Activated T-helper 1 cell treated with anti-CD3 and anti-CD28 coated beads, Interleukin-2, amount 50 U/mL, for 16 hours (primary cell): ENCODE measurements at places on chromosomes 7 and 10.
A peak's percentile ranks its signal among the peaks of the same experiment; 100 is the strongest.

GRCh38 chr7:29518616-29519015 is 45.0 kb upstream of the PRR15 start:
- no peak for DNase-seq

GRCh38 chr7:25877802-25878789 is 273.9 kb upstream of the NFE2L3 start:
- no peak for DNase-seq

DNA sequence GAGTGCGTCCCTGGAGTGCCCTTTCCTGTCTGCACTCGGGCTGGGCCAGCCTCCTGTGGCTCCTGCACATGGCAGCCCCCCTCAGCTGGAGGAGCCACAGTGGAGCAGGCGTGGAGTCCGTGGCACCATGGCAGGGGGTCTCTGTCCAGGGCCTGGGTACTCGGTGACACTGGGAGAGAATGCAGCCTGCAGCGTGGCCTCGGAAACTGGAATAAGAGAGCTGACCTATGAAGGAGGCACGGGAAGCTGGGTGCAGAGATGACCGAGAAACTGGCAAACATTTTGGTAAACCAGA is 25.8 kb upstream of the WDFY4 start:
- no peak for DNase-seq

DNA sequence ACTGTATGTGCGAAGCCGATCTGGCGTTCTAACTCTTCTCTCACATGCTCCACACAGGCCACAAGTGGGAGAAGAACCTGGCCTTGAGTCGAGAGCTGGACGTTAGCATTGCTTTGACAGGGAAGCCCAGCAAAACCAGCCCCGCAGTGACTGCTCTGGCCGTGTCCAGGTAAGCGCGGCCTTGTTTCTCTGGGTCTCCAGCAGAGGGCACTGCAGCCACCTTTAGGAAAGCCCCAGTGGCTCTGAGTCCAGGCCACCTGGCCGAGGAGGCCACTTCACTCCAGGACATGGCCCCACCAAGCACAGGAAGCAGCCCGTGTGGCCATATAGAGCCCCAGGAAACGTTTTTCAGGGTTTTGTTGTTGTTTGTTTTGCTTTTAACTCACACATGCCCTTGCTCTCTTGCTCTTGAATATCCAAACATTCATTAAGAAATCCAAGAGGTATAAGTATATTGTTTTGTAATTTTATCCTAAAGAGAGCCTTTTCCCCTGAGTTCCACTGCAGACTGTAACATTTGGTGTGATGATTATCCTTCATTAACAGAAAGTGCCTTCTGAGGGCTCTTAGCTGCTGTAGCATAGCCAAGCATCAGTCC is 41.8 kb upstream of the LRRC18 start:
- DNase-seq: no peak

DNA sequence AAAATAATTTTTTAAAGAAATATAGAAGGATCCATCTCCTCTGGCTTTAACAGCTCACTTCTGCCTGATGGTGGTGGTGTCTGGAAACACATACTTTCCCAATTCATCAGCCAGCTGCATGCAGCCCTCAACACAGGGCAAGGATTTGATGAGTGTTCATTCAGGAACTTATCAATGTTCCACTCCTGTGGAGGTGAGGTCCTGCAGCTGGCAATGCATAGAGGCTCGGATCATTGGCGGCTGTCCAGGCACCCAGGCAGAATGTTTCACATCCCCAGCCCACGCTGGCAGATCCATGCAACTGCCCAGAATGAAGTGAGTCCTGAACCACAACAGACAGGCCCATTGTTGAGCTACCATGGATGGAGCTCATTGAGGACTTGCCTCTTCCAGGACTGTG is 55.2 kb upstream of the KCNMA1 start:
- no peak for DNase-seq

DNA sequence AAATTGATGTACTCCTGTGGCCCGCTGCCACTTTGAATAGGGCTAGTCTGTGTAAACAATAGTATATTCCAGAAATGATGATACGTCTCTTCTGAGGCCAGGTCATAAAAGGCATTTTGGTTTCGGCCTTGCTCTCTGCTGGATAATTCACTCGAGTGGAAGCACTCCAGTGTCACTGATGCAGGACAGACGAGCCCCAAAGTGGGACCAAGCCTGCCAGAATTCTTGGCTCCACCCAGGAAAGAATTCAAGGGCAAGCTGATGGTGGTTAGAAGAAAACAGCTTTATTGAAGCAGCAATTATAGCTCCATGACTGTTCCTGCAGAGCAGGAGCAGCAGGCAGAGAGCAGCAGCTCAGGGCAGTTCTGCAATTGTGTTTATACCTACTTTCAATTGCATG is 717.6 kb downstream of the GRM8 start:
- DNase-seq: no peak

- no peak for DNase-seq
Measured at GRCh38 chr10:61047788-61048560, 104.0 kb upstream of the RHOBTB1 start.

- no peak for DNase-seq
Measured at GRCh38 chr7:44808914-44809393, 12.5 kb downstream of the PPIA start.

- DNase-seq: no peak
Measured at GRCh38 chr7:80136261-80137055, 1.8 kb downstream of the GNAI1 start.

DNA sequence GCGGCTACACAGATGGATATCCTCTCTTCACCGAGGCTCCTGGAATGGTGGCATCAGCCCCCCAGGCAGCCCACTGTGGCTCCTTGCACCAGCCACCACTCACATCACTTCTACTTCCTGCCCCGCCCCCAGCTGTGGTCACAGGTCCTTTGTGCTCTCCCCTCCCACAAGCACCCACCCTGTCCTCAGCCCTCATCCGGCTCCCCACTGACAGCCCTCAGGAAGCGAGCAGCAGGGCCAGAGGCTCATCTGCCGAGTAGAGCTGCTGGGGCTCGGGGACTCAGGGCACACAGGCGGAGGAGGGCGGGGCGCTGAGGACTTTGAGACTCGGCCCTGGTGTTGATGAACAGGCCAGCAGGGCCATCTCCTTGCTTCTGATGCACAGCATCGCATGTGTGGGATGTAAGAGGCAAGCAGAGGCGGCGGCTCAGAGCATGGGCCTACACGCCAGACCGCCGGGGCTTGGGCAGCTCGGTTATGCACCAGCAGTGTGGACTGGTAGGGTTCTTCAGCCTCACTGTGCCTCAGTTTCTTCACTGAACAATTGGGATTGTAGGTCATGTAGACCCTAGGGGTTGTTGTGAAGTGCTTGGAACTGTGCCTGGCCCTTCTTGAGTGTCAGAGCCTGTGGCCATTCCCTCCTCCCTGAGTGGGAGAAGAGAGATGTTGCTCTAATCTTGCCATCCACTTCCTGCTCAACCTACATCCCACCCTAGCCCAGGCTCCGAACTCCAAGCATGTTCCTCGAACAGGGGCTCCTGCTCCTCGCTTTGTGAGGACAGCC is at the start of gene PRF1:
TSS of gene PRF1 (minus strand) at position 77 of the 784 bp plus-strand sequence. CDS start 1,839 bp downstream, outside the sequence.
- peak; percentile 65 for DNase-seq

GRCh38 chr7:37690206-37690605 is 6.6 kb downstream of the GPR141 start:
- DNase-seq: no peak

DNA sequence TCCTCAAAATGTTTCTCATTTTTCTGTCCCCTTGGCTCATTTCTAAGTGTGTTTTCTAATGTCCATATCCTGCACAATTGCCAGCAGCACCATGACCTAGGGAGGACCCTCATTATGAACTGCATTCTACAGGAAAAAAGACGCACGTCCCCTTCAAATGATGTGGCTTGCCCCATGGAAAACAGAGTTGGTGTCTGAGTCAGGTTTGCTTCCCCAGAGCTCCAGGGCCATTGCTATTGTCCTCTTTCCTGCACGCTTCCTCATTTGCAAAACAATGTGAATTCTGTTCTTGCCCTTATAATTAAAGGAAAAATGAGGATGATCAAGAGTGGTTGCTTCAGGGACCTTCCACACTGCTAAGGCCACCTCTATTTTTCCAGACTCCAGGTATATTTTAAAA is 14.7 kb upstream of the ASB4 start:
- no peak for DNase-seq

DNA sequence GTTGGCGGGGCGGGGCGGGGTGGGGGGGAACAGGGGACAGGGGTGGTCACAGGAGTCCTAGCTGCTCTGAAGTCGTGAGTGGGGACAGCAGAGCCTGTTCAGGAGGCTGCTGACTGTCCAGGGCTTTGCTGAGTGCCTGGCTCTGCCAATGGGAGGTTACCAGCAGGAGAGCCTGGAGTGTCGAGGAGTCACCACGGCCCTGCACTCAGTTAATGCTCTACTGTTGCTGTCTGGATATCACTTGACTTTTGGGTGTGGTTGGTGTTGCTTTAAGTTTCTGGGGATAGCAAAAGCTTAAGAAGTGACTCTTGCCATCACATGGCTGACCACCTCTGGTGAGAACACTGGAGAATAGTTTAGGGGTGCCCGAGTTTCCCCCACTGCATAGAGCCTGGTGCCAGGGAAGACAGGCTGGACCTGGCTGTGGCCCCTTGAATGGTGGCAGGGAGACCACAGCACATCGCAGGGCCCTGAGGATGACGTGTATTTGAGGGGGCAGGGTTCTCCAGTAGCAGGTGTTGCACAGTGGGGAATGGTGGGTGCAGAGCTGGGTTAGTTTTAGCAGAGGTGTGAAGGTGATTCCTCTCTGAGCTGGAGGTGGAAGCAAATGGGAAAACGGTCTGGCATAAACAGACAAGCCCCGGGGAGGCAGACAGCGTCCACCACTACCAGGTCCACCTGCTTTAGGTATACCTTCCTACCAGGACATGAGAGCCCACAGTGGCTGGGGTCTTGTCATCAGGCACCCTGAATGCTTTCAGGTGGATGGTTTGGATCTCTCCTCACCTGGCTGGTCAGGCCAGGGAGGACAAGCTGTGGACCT is 54.2 kb upstream of the CAMK2B start:
- DNase-seq: no peak

- no peak for DNase-seq
Measured at GRCh38 chr10:95260909-95261552, 29.8 kb downstream of the PDLIM1 start.

GRCh38 chr7:92547579-92547978 is 19.0 kb downstream of the RBM48 start:
- no peak for DNase-seq

GRCh38 chr10:121754666-121755065 is 156.4 kb upstream of the FGFR2 start:
- DNase-seq: no peak

- DNase-seq: no peak
Measured at GRCh38 chr10:47099474-47099873, 188.2 kb downstream of the PTPN20 start.

DNA sequence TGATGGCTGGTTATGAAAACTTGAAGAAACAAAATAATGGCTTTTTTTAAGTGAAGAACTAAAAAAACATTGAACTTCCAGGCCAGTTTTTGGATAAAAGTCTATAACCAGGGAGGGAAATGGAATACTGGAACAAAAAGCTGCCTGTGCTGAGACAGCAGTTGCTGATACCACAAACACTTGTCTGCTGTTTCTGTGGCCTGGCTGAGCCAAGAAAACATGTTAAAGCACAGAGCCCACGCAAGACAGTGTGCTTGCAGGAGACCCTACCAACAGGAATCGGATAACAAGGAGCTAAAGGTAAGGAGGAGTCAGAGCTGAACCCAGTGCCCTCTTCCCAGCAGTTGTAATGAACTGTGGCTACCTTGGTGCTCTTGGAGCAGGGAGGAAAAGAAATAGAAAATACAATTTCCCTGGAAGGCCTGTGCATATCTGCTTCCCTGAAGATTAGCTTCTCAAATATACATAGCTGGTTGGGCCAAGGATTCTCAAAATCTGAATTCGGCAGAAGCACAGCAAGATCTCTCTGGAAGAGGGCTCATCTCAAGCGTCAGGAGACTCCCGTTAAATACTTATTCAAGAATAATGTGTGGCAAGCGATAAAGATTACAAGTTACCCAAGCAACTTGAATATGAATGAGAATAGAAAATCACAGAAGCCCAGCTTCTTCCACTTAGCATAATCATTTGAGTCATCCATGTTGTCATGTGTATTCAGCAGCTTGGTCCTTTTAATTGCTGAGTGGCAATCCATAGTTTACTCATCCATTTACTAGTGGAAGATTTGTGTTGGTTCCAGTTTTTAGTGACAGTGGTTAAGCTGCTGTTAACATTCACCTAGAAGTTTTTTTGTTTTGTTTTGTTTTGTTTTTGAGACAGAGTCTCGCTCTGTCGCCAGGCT is 87.6 kb downstream of the NOD1 start:
- no peak for DNase-seq

DNA sequence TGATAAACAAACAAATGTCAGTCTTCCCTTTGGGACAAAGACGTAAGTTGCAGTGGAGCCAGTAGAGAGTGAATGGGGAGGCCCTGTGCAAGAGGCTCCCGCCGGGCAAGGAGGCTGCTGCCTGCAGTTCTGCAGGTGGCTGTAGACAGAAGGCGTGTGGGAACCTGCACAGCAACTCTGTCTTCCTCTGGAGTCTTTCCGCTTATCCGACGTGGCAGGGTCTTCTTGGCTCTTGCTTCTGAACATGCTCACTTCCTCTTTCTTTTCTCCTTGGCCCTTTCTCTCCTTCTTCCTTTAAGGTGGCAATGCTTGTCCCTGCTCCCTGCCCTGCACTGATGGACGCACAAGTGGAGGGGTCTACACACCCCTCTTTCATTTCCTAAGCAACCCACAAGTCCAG is 122.5 kb downstream of the HIPK2 start:
- no peak for DNase-seq

DNA sequence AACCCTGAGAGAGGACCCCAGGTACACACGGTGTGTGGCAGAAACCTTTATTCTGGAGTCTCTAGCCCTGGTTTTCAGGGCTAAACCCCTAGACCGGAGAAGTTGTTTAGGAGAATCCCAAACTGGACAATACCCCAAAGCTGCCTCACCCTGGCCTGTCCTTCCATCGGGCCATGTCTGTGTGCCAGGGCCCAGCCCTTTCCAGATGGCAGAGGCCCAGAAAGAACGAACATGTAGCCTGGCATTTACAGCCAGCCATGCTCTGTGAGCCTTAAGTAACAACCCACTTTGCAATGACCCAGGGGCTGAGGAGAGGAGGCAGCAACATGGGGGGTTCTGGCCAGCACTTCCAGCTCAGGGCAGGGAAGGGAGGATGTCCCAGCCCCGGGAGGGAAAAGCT is 142.1 kb downstream of the NEURL1 start:
- DNase-seq: no peak

GRCh38 chr10:102585026-102585425 is 59.3 kb upstream of the TRIM8 start:
- no peak for DNase-seq

GRCh38 chr7:49398236-49398635 is 375.2 kb upstream of the VWC2 start:
- no peak for DNase-seq

GRCh38 chr7:40298421-40298820 is 163.6 kb downstream of the SUGCT start:
- no peak for DNase-seq

DNA sequence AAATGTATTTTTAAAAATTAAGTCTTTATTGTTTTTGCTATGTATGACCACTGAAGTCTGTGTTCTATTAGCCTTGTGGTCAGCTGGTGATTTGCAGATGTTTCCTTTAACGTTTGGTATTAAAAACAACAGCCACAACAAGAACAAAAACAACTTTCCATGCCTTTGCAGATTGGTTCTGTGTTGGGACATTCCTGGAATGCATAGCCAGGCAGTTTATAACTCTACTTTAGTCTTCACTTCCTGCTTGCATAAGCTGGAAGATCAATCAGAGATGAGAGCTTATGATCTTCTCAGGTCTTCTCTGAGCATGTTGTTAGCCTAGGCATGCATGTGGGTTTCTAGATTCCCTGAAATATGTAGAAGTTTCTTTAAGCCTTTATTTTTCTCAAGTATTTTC is 58.9 kb upstream of the SEMA3C start:
- no peak for DNase-seq

- DNase-seq: no peak
Measured at GRCh38 chr7:98387131-98387530, 13.8 kb downstream of the BAIAP2L1 start.

GRCh38 chr7:71618278-71618677 is 486.3 kb downstream of the GALNT17 start:
- no peak for DNase-seq
